Activated CD8-positive, alpha-beta T cell treated with anti-CD3 and anti-CD28 coated beads, Interleukin-2, amount 10 ng/mL, durations not matched to agents 7 days and 5 days (primary cell): ENCODE measurements at places on chromosomes 3 and 15. TPM values are rescaled to one million over a fixed set of nuclear protein-coding genes. Genes with fewer than 3 reads are reported as not detected.

DNA sequence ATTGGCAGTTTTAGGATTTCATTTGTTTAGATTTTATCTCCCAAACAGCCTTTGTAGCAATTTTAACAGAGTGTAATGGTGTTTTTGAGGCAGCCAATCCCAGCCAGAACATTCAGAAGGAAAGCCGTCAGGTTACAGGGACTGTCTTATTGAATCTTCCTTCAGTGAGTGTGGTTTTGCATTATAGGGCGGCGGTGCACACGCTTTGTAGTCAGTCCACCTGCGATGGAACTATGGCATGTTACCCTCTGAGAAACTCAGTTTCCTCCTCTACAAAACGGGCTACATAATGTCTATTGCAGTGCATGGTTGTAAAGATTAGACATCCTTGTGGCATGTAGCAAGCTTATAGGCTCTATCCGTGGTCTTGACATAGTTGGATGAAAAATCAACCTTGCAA lies 1.0 kb downstream of the LRRC28 start:
- DNase-seq, result no peak

DNA sequence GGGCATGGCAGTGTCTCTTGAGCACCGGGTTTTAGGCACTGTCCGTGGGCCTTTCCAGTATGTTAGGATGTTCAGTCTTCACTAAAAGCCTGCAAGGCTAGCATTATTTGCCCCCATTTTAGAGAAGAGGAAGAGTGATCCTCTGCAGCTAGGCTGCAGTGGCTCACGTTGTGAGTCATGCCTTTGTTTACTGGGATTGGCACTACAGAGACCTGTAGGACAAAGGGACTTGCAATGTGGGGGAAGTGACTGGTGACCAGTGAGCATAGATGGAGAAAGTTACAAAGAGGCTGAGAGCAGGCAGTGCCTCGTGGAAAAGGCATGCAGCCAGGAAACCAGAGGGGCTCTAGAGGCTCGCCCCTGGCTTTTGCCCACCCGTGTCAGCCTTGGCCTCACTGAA lies 26.8 kb upstream of the CPNE9 start:
- no peak for DNase-seq

GRCh38 chr3:52297242-52298148 lies 9.9 kb downstream of the GLYCTK start:
- no peak for DNase-seq

GRCh38 chr3:37255990-37256308 lies 81.6 kb upstream of the LRRFIP2 start:
- DNase-seq, result no peak

DNA sequence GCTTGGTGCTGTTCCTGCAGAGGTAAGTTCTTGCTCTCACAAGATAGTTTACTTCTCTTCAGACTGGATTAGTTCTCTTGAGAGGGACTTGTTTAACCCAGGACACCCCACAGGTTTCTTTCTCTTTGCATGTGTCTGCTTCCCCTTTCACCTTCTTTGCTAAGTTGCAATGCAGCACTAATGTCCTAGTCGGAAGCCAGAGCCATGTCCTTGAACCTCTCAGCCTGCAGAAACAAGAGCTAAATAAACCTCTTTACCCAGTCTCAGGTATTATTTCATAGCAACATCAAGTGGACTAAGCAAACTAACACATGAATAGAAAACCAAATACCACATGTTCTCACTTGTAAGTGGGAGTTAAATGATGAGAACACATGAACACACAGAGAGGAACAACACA lies 915.2 kb downstream of the NSUN3 start:
- DNase-seq, result no peak

GRCh38 chr3:12750223-12750622 lies 8.8 kb downstream of the TMEM40 start:
- no peak for DNase-seq

DNA sequence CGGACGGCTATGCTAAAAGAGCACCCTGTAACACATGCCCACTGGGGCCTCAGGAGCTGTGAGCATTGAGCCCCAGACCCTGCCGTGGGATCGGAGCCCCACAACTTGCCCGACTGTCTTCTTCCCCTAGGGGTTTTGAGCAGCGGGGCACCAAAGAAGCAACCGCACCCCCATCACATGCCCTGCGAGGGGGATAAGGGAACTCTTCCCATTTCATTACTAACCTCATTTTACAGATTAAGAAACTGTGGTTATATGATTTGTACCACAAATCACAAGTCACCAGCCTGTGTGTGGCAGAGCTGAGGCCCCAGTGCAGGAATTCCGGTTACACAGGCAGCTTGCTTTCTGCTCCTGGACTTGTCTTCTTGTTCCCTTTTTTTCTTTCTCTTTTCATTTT lies 86.2 kb downstream of the CD47 start:
- DNase-seq, result no peak

DNA sequence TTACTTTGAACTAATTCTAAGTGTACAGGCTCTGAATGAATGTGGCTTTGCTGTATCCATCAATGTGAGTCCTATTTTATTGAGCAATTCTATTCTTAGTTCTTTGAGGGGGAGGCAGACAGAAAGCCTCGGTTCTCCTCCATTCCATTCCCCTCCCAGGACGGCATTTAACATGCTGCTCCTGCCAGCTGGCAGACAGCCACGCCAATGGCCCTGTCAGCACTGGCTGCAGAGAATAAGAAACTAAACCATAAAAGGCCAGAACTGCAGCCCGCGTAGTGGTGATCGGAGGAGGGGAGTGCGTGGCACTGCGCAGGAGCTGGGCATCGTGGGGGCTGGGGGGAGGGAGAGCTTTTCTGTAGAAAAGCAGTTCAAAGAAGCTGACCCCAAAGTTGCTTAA lies 76.0 kb upstream of the HACD2 start:
- no peak for DNase-seq

GRCh38 chr3:72797773-72798543 lies 50.3 kb downstream of the SHQ1 start:
- DNase-seq, result no peak

DNA sequence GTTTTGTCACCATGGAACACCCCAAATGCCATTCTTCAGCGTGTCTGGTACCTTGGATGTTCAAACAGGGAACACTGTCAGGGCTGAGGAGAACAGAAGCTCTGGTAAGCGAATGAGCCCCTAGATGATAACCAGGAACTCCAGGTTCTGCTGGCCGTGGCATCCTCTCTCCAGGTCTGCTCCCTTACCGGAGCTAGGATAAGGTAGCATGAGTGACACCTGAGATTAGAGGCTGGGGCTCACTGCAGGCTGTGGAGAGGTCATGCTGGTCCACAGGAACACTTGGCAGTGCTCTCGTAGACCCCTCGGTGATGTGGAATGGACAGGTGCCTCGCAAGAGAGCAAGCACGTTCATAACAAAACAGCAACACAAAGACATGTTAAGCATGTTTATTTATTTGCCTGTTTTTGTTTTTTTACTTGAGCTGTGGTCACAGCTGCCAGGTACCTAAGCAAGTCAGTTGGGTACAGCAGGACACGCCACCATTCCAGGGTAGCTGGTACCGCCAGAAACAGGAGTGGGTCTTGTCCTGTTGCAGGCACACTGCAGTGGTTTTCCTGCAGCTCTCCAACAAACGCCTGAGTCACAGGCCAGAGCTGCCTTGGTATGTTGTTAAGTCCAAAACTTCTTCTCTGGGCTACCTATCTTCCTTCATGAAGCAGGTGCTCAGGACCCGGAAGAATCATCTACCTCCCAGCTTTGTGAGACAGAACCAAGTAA lies 4.6 kb downstream of the RBM15B start:
- DNase-seq, result no peak

DNA sequence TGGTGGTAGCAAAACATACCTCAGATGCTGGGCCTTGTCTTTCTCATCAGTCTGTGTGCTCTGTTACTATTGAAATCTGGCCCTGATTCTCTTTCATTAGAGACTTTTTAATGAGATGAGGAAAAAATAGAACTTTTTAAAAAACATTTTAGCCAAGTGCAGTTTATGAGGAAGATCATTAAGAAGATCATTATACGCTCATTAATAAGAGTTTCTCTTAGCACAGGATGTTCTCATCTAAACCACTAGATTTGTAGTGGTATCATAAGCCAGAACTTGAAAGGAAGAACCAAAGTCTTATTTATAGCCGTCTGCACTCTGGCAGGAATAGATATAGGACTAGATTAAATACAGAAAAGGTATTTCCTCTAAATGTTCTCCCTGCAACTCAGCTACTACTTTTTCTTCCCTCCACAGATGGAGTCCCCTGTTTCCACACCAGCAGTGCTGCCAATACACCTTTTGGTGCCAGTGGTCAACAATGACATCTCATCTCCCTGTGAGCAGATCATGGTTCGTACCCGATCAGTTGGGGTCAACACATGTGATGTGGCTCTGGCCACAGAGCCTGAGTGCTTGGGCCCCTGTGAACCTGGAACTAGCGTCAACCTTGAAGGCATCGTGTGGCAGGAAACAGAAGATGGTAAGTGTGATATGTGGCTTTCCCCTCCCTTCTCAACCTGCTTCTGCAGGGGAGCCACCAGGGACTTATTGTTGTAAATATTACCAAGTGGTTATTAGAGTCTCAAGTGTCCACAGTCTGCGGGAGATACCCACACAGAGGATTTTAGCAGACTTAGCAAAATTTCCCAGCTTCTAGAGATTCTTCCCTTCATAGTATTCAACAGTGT lies 152.8 kb downstream of the RBPMS2 start:
- peak; percentile 80 for DNase-seq

DNA sequence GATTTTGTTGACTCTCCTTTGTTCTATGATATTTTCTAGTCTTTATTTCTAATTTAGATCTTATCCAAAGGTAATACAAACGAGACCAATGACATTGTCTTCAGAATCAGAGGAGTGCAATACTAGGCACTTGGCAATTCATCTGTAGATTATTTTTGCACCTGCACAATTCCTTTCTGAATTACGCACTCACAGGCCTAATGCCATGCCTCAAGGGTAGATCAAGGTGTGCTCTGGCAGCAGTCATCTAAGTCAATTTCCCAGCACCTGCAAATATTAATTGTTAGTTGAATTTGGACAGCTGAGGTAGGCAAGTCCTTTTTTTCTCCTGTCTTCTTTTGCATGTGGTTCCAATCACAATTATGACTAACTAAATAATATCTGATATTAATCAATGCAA lies 653.2 kb downstream of the ROBO2 start:
- DNase-seq, result no peak

GRCh38 chr3:133443649-133444422 lies 44.0 kb downstream of the BFSP2 start:
- no peak for DNase-seq

- DNase-seq, result no peak
These were observed 172.6 kb downstream of the IL5RA start for GRCh38 chr3:2937592-2937991.

- no peak for DNase-seq
These were observed 1362.8 kb downstream of the ROBO2 start for GRCh38 chr3:78402720-78403119.

DNA sequence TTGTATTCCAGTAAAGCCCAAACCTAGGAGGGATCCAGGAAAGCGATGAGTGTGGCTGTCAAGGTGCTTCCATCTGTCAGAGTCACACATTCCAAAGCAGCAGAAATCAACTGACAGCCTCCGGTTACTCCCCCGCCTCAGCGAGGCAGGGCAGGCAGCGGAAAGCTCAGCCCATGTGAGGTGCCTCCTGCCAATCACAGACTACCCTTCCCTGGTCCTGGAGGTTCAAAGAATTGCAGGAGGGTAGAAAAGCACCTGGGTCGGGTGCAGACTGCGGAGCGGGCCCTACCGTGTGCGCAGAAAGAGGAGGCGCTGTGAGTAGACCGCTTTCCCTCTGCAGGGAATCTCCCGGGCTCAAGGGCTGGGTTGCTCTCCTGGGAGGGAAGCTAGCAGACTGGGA lies at the start of gene UPK1B:
UPK1B (plus strand) TSS at position 274 of the 400 bp plus-strand sequence. CDS start 13,144 bp downstream, outside the sequence.
- no peak for DNase-seq

DNA sequence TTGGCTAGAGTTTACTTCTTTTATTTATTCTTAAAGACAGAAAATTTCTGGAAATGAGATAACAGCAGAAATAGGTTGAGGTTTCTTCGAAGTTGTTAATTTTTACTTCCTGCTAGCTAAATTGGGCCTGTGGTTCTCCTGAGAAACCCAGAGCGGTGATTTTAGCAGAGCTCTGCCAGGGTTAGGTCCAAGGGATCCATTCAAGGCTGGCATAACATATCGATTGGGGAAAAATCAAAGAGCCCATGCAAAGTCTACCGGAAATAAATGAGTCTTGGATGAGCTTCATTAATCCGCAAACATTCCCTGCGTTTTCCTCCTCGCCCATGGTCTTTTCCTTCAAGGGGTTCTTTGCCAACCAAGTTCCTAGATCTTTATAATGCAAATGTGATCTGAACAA lies 30.8 kb upstream of the MASP1 start:
- DNase-seq, result no peak

DNA sequence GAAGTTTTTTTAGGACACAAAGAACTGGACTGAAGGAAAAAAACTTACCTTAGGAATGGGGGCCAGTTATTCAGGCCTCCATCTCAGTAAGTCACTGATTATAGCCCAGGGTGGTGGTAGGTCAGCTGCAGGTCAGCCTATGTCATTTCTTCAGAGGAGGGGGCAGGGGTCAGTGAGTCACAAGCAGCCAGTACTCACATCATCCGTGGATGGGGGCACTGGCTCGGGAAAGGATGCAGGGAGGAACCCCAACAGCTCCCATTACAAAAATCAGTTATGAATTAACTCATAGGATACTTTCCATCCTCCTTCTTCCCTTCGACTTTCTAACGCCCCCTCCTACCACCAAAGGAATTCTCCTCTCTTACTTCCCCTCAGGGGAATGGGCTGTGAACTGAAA lies 578.3 kb downstream of the PDCD6IP start:
- no peak for DNase-seq

DNA sequence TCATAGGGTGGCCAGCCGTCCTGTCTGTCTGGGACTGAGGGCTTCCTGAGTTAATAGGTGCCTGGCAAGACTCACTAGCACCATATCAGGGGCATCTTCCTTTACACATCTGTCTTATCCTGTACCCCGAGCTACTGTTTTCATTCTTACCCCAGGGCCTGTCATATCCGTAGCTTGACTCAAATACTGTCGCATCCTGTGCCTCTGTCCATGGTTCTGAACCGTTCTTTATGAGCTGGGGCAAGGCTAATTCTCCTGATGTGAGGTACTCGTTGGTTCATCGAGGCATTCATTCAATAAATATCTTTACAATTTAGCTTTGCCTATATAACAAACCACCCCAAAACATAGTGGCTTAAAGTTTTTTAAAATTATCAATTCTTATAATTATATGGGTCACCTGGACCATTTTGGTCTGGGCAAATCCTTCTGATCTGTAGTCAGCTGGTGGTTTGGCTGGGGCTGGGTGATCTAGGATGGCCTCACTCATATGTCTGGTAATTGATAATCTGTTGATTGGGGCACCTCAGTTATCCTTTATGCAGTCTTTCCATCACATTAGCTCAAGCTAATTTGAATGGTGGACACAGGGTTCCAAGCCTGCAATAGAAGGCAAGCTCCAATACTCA lies 121.2 kb downstream of the TLE3 start:
- peak; percentile 81 for DNase-seq

- DNase-seq, result no peak
These were observed 9.7 kb downstream of the MYH15 start for GRCh38 chr3:108500728-108501127.

- DNase-seq, result no peak
These were observed 181.4 kb downstream of the SMAD6 start for GRCh38 chr15:66883284-66883911.

The ONECUT1 gene
- not detected for total RNA-seq

The GAP43 gene
- not detected for total RNA-seq

The SLC24A5 gene
- total RNA-seq, result not detected

The ADGRG7 gene
- total RNA-seq, result 27.0 TPM

The GPR149 gene
- total RNA-seq, result not detected

The GNB4 gene
- total RNA-seq, result 10.3 TPM

The DET1 gene
- total RNA-seq, result 1.7 TPM
